ENCODE measurements at places on chromosomes 2 and 18.

DNA sequence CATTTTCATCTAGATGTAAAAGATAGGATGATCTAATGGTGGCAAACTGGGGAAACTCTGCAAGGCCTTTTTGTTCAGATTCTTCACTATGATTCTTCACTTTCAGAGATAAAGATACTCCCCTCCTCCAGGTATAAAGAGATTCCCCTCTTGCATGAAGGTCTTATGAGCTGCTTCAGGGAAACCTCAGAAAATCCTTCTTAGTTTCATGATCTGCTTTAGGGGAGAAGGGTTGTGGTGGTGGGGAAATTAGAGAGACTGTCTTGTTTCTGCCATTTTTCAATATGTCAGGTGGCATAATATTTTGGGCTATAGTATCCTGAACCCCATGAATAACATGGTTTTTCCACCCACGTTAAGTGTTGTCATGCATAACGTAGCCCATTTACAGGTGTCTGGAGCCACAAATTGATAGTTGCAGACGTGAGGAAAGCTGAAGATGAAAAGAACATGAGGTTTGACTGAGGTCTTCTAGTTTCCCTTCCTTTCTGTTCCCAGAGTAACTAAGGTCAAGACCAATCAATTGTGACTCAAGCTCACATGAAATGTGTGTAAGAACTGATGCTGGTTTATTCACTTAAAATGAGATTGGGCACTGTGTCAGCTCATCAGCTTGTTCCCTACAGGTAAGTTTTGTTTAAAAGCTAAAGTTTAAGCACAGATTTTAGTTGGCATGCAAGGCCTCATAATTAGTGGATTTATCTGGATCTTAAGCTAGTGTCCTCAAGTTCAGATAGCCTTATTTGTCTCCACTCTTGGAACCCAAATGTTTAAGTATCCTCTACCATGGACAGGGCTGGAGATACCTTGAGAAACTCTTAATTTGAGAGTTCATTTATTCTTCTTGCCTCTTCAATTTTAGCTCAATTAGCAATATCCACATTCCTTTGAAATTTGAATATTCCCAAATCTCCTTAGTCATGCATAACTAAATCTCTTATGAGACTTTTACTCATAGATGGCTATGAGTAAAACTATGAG is 304.5 kb upstream of the FANCL start:
- no peak for DNase-seq

DNA sequence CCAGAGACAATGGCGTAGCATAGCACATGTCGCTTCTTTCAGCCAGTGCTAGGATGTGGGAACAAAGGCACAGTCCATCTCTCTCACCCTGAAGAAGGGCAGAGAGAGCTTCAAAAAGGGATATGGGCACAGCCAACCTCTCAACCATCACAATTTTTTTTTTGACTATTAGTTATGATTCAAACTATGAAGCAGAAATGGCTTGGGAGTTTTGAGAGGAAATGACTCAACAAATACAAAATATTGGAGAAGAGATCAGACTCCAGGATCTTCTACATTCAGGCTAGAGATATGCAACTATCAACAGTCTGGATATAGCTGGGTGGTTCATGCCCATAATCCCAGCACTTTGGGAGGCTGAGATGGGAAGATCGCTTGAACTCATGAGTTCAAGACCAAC is 109.1 kb downstream of the MCFD2 start:
- DNase-seq: no peak

GRCh38 chr2:224849264-224849663 is 133.1 kb upstream of the CCDC195 start:
- DNase-seq: no peak

- DNase-seq: no peak
Observed at GRCh38 chr2:183068561-183068960, 10.0 kb upstream of the DUSP19 start.

- no peak for DNase-seq
Observed at GRCh38 chr2:174977364-174977763, 27.8 kb downstream of the CHN1 start.

- DNase-seq: no peak
Observed at GRCh38 chr2:178521304-178522150, 41.3 kb downstream of the PLEKHA3 start.

- peak; percentile 30 for DNase-seq
Observed at GRCh38 chr2:116696223-116696622, 1118.3 kb upstream of the DDX18 start.

DNA sequence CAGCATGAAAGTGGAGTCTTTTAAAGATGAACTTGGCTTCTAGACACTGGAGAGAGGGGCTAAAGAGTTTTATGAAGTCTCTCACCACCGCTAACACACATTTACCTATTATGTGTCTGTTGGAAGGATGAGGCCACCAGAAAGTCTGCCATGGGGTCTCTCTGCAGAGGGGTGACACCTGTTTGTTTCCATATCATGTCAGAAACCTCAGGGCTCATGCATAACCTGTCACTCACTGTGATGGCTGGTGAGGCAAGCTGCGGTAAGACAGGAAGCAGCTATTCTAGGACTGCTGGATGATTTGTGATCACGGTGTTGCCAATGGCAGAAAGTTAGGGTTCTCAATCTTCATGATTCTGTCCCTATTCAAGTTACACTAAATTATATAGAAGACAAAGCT is 60.8 kb upstream of the DNMT3A start:
- DNase-seq: no peak

DNA sequence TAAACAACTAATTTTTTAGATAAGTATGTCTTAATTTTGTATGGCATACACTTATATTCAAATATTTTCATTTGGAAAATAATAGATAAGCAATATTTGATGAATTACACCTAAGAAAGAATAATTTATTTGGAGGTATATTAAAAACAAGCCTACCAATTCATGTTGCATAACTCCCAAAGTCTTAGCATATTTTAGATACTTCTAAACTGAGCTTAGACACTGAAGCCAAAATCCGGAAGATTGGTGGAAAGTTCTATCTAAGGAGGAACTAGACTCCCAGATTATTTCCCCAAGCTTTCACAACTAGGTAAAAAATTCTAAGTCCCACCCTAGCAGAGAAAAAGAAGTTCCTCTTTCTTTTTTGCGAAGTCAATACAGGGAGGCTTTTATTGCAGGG is 221.0 kb upstream of the MMADHC start:
- no peak for DNase-seq

DNA sequence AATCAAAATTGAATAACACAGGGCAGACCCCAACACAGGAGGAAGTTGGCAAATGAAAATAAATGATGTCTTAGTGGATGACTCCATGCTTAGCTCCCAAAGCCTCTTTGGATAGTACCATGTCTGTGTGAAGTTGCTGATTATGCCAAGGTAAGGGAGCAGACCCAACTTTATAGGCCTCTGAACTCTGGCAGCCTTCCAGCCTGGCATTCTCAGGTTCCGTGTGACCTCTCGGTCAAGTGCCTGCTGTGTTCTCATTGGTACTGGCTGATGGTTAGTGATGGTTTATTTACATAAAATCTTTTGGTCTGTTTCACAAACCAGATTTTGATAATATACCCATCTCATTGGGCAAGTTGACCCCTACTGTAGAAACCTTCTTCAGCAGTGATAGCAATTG is 112.2 kb upstream of the TTC39C start:
- DNase-seq: peak; percentile 46

- DNase-seq: no peak
Observed at GRCh38 chr2:217219164-217219520, 359.3 kb upstream of the TNP1 start.

- no peak for DNase-seq
Observed at GRCh38 chr2:221310730-221311129, 261.4 kb downstream of the EPHA4 start.

GRCh38 chr2:46955764-46956163 is 40.2 kb upstream of the MCFD2 start:
- no peak for DNase-seq

GRCh38 chr2:238595750-238596570 is 169.2 kb downstream of the ASB1 start:
- DNase-seq: no peak

- DNase-seq: no peak
Observed at GRCh38 chr2:218536804-218537494, 31.2 kb downstream of the USP37 start.

GRCh38 chr2:240946046-240946445 is 39.9 kb downstream of the CROCC2 start:
- DNase-seq: no peak

DNA sequence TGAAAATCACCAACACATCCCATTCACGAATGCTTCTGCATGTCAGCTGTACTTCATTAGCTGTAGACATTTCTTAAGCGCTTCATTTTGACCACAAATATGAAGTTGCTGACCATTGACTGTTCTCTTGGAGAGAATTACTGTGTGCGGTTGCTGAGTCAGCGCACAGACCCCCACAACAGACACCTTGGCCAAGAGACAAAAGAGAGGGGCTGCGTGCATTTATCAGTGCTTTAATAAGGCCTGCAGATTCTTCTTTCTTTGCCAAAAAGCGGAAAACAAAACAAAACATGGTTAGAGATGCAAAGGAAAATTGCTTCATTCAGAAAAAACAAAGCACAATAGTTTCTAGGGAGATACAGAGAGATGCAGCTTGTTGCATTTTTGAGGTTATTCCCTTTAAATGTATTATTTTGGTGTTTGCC is 174.7 kb downstream of the ACKR3 start:
- no peak for DNase-seq

GRCh38 chr2:50484371-50484770 is 547.6 kb downstream of the NRXN1 start:
- DNase-seq: no peak

DNA sequence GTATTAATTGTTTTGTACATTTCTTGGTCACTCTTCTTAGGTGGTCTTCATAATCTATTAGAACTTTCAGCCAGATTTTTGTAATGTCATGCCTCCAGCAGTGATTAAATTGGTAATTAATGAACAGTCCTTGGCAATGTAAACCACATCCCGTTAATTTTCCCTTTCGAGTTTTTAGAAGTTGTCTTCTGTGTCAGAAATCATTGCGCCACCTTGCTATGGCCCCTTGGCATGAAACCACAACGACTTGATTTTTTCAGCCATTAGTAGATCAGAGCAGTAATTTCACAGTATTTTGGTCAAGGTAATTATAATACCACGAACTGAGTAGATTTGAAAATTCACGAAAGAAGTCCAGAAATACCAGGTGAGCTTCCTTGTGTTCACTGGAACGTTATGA is 86.0 kb upstream of the OTX1 start:
- no peak for DNase-seq

DNA sequence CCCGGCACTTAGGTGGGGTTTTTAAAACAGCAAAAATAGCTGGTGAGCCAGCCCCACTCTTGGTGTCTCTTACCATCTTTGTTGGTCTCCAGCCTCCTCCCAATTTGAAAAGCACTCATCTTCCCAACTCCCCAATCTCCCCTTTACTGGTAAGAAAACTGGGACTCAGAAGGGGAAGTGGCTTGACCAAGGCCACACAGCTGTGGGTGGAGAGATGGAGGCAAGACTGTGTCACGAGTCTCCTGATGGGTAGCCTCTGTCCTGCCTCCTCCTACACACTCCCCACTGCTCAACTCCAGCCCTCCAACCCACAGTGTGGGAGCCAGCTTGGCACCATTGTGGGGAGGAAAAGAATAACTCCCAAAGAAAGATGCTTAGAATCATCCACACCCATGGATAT is 140.4 kb downstream of the SMAD2 start:
- DNase-seq: no peak
